ENCODE measurements at places on chromosomes 2 and 18.

DNA sequence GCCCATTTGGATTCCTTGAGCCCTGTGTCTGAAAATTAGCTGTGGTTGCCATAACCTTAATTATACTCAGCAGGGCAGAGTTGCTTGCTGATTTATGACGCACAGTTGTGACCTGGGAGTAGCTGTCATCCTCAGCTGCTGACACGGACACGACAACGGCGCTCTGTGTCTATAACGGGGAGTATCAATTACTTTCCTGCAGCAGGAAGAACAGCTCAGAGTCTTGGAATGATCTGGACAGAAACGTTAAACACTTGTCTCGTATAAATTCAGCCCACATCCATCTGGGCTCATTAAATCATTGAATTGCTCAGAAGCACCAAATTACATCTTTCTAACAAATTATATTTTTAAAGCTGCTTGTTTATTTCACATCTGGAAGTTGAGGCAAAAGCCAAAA, 116.3 kb downstream of the SEPTIN10 start:
- peak; percentile 86 for DNase-seq

DNA sequence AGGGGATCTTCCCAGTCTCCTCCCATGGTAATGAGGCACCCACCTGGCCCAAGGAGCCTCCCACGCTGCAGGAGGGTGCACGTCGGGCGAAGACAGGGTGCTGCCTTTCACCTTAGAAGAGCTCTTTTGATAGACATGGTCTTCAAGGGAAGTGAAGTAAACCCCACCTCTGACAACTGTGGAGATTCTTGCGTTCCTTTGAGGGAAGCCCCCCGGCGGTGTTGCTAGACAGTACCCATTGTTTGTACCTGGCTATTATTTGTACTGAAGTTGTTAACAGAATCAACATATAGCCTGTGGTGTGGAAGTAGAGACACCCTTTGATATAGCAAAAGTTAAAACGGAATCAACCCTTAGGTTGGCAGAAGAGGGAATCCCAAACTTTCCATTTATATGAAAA, 648.0 kb downstream of the GALR1 start:
- DNase-seq, result no peak

DNA sequence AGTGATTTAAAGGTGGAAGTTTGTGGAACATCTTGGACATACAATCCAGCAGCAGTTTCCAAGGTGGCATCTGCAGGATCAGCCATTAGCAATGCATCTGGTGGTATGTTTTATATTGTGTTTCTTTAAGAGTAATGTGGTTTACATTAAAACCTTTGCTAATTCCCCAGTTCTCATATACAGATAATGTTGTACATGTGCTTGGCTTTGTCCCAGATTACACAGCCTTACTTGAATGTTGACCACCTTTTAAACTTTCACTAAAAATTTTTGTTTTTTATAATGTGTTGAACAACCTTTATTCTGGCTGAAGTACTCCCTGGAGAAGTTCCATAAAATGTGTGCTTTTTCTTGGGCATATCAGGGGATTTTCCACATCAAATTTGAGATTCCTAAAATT, 57.5 kb downstream of the MIB1 start:
- no peak for DNase-seq

GRCh38 chr2:143730953-143731260, 601.7 kb downstream of the ARHGAP15 start:
- no peak for DNase-seq

- no peak for DNase-seq
These were observed 24.0 kb upstream of the ITGA6 start for GRCh38 chr2:172403402-172403801.

DNA sequence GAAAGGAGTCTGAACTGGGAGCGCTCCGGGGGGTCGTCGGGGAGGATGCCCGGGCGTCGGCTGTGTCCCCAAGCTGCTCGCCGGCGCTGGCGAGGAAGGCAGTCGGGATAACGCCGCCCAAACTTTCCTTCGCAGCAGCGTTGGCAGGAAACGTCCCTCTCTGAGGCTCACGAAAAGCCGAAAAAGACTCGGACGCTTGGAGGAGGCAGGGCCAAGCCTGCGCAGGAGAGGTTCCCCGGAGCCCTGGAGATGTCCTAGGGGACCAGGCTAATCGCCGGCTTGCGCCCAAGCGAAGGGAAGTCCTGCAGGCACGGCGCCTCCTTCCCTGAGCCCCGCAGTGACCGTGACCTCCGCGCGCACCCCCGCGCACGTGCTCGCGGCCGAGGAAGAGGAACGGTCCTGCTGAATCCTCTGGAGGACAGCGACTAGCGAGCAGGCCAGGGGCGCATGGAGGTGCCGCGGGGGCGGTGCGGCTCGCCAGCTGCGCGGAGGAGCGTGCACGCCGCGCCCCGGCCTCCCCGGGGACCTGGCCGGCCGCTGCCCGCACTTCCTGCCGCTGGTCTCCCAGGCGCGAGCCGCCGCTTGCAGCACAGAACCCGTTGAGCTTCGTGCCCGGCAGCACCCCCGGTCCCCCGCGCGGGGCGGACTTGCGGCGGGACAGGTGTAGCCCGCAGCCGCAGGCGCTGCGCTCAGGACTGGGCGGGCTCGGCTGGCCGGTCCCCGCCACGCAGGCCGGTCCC, at the start of gene SH3RF3:
SH3RF3 (plus strand) TSS at position 590 of the 740 bp plus-strand sequence.
- no peak for DNase-seq

- no peak for DNase-seq
These were observed 211.9 kb downstream of the PTGR3 start for GRCh38 chr18:74996996-74997395.

- DNase-seq, result no peak
These were observed 194.5 kb upstream of the SIX3 start for GRCh38 chr2:44746856-44747615.

GRCh38 chr2:8481463-8482009, 200.3 kb upstream of the ID2 start:
- DNase-seq, result no peak

- DNase-seq, result no peak
These were observed 583.4 kb downstream of the NRXN1 start for GRCh38 chr2:50448556-50448955.

DNA sequence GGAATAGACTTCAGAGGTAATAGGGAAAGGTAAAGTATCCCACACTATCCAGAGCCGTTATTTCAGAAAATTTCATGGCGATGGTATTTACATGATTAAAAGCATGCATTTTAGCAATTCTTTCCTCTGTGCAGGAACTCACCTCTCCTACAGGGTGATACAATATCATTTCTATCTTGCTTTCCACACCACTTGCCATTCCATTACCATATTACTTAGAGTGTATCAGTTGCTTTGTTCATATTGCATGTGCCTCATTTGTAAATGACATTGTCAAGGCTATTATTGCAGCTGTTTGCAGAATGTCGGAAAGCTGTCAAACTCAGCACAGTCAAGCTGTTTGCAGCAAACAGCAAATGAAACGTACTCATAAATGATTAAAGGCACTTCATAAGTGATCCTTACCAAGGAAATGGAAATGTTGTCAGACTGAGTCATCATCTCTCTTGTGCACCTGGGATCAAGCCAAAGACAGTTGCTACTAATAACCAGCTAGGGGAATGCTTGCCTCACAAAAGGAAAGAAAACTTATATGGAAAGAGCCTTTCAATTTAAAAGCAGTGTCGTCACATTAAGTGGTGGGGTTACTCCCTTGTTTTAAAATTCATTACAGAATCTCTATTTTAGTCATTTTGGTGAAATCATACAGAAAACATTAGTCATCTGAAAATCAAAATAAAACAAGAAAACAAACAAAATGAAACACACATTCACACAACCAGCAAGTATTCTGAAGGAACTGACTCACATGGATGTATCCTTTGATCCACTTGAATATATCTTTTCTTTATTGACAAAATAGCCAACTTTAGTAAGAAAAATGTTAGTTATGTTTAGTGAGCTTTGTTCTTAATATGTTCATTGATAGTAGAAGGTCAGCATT, 1064.1 kb upstream of the CNTNAP5 start:
- DNase-seq, result no peak

GRCh38 chr2:2318949-2319348, 12.1 kb downstream of the MYT1L start:
- no peak for DNase-seq

DNA sequence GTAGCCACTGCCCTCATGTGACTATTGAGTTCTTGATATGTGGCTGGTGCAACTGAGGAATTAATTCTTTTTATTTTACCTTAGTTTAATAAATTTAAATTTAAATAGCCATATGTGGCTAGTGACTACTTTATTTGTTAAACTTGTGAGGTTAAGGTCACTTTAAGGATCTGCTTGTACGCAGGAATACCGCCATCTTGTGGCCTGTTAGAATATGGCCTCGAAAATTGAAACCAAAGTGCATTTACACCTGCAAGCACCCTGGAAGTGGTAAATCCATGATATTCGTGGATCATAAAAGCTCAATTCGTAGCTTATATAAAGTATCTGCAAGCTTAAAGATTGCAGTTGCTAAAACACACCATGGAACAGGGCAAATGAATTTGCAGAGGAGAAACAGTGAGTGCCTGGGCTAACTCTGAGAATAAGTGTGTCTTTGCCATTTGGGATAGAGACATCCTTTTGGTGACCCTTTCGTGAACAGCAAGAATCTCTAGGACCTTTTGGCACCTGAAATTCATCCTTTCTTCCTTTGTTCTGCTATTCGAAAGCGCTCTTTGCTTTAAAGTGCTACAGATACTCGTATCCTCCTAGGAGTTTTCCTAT, 59.9 kb upstream of the REG3A start:
- no peak for DNase-seq

- DNase-seq, result no peak
These were observed 73.1 kb downstream of the MBD2 start for GRCh38 chr18:54151376-54151775.

- DNase-seq, result no peak
These were observed 44.9 kb downstream of the MALT1 start for GRCh38 chr18:58716060-58716756.

- no peak for DNase-seq
These were observed 13.3 kb downstream of the LIMS2 start for GRCh38 chr2:127661949-127662510.

GRCh38 chr2:181143790-181144300, 163.4 kb downstream of the UBE2E3 start:
- DNase-seq, result no peak

DNA sequence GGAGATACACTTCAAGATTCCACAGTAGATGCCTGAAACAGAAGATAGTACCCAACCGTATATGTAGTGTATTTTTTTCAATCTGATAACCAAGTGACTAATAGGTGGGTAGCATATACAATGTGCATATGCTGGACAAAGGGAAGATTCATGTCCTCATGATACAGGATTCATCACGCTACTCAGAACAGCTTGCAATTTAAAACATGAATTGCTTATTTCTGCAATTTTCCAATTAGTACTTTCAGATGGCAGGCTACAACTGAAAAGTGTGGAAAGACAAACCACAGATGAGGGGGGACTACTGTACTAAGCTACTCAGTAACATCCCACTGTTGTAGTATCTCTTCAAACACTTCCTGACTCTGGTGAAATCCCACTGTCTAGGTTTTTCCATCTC, 3.7 kb downstream of the IER3IP1 start:
- DNase-seq, result no peak

- no peak for DNase-seq
These were observed 17.2 kb upstream of the RPRM start for GRCh38 chr2:153495725-153496124.

DNA sequence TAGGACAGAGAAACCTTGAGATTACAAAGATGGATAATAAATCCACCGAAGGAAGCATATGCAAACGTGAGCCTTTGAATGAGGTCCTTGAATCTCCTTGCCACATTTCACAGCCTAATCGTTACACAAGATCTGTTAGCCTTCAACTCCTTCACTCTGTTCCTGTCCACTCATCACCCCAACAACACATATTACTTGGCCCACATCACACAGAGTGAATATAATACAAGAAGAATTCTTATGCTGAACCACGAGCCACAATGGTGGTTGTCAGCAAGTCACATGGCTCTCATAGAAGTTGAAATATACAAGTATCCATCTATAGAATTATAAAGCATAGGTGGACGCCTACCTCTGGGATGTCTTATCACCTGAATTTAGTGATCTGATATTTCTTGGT, 12.6 kb downstream of the ZBTB7C start:
- no peak for DNase-seq

GRCh38 chr2:70440621-70441020, 113.0 kb downstream of the TGFA start:
- DNase-seq, result no peak

DNA sequence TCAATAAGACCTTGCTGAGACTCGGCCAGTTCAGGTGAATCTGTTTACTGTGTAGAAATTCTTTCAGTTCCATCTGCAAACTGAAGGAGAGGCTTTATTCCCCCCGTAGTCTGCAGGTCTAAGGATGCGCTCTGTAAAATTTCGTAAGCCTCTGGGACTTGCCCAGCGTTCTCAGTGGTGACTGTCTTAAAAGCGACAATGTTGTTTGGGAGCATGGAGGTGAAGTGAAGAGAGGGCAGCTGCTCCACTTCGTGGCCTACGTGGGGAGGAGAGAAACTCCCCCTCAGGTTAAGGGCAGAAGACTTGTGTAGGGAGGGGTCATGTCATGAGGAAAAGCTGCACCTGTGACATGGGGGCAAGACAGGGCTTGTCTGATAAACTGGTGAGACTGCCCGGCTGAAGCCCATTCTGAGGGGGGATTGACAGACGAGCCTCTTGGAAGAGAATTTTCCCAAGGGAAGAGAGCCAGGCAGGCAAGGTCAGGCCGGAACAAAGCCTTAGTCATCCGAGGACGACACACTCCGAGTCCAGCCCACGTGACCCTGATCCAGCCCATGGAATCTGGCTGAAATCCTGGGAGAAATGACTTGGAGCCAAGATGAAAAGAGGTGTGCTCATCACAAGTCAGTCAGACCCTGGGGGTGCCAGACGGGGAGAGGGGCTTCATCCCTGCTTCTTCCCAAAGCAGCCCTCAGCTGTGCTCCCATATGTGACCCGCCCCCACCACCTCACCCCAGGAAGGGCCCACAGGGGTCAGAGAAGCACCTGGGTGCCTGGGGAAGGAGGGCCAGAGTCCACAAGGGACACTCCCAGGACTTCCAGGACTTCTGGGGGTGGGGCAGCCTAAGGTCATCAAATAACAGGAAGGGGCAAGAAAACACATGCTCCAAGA, 88.5 kb upstream of the SH3BP4 start:
- DNase-seq, result no peak

- no peak for DNase-seq
These were observed 11.3 kb downstream of the NCL start for GRCh38 chr2:231452799-231453508.

- no peak for DNase-seq
These were observed 16.6 kb upstream of the CEP68 start for GRCh38 chr2:65039640-65040039.

GRCh38 chr2:9207641-9208311, 1.2 kb downstream of the ASAP2 start:
- DNase-seq, result no peak

- no peak for DNase-seq
These were observed 9.4 kb downstream of the DNPEP start for GRCh38 chr2:219378163-219378851.

DNA sequence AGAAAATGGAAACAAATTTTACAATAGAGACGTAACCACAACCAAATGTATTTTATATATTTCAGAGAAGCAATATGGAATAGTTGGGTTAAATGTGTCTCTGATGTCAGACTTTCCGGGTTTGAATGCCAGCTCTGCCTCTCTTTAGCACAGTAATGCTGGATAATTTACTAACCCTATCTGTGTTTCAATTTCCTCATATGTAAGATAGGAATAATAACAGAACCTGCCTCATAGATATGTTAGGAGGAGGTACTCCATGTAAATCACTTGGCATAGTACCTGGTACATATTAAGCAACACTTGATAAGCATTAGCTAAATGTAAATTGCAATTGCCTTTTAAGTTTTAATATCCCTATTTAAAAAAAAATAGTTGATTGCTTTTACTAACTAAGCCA, 231.3 kb upstream of the ZC3H15 start:
- DNase-seq, result no peak
